Activated CD4-positive, CD25-positive, alpha-beta regulatory T cell treated with anti-CD3 and anti-CD28 coated beads, Interleukin-2, amount 50 U/mL, for 24 hours (primary cell): ENCODE measurements at places on chromosomes 2 and 18.

- peak; percentile 66 for ATAC-seq
Measured at GRCh38 chr2:43127208-43127940, 99.0 kb downstream of the ZFP36L2 start.

DNA sequence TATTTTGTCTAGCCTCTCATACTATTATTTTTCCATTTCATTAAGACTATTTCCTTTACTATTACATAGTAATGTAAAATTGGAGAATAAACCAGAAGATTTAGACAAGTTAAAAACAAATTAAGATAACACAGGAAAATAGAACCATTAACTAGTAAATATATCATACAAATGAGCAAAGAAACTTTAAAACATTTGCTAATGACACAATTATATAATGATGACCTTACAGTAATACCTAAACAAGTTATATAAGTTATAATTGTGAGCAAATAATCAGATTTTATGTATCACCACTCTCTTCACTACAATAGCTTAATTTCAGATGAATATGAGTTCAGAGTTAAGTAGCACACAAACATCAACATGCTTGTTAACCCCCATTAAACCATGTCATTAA is 72.6 kb upstream of the GRB14 start:
- ATAC-seq = no peak

DNA sequence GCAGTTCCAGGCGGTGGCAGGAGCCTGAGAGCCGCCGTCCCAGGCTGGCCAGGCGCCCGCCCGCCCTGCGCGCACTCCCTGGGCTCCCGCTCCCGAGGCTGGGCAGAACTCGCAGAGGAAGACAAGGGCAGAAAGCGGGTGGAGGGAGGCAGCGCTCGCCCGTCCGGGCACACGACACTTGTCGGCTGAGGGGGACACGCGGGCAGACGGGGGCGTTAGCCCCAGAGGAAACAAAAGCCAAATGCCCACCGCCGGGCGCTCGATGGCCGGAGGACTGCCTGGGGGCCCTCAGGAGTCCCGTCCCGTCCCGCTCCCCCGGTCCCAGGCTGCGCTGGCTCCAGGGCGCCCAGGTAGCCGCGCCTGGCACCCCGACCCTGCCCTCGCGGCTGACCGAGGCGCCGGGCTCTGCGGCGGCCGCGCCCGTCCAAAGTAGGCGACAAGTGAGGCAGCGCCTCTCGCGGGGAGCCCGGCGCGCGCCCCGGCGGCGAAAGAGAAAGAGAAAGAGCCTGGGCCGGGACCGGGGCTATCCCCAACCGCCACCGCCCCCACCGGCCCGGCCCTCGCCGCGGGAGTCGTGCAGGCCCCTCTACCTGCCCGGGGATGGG is 491 bp downstream of the L3MBTL4 start:
- ATAC-seq = peak; percentile 67

DNA sequence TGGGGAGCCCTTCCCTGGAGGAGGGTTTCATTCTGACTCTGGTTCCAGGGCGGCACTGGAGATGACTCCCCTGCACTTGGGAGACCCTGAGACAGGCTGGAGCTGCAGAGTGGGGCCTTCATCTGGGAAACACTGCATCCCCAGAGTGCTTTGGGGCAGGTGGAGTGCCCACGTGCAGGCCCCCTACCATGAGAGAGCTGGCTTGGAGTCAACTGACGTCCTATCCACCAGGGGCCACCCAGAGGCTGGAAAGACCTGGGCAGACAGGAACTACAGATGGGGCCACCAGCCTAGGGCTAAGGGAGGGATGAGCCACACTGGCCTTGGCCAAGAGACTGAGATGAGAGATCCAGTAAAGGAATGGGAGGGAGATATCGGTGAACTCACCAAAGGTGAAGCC is 153.8 kb downstream of the ASB1 start:
- ATAC-seq = no peak

DNA sequence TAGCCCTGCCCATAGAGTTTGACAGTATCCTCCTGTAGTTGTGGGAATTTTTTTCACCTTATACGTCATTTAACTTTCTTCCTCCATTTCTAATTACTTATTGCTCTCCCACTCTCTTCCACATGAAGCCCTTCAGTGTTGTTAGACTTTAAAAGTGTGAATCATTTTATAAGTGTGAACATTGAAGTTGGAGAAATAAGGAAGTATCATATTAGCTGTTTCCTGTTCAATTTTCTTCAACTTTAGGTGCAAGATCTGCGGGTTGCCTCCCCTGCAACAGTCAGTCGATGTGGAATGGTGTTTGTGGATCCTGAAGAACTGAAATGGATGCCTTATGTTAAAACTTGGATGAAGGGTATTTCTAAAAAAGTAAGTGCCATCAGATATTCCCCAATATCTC is 138.1 kb downstream of the DNAH6 start:
- no peak for ATAC-seq

GRCh38 chr2:60872510-60872928 is 8.9 kb upstream of the REL start:
- ATAC-seq = peak; percentile 96

DNA sequence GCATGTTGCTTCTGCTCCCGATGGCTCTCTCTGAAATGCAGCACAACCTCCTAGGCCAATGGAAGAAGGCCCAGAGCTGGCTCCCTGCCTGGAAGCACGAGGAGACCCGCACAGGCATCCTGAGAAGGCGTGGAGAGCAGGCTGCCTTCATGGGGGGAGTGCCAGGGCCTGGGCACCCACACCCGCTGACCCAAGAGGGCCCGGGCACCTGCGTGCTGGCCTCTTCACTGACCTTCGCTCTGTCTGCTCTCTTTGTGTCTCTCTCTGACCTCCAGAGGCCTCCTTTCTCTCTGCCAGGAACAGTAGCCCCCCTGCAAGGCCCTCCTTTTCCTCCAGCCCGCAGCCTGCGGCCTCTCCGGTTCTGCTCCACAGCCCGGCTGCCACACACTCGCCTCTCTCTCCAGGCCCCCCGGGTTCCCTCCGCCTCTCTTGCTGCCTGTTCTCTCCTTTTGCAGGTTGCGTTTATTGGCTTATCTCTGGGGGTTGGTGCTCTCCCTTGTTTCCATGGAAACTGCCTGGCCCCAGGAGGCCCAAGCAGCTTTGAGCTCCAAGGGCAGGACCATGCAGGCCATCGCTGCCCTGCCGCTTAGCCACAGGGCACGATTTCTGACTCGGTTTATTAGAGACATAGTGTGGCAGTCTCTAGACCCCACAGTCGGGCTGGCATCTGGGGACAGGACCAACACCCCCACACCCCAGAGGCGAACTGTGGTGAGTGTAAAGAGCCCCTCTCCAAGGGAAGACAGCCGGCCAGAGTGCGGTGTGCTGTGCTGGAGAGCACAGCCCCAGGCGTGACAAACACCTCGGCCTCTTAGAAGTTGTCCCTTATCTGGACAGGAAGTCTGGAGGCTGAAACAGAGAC is 1.7 kb downstream of the MZT2B start:
- ATAC-seq = no peak

GRCh38 chr2:49069829-49070228 is 84.5 kb downstream of the FSHR start:
- no peak for ATAC-seq

GRCh38 chr2:44009136-44009735 is 13.4 kb upstream of the LRPPRC start:
- ATAC-seq = no peak

GRCh38 chr18:22343613-22344012 is 74.1 kb downstream of the CTAGE1 start:
- ATAC-seq = no peak

GRCh38 chr2:197821550-197822289 is 17.3 kb downstream of the PLCL1 start:
- ATAC-seq = no peak

- ATAC-seq = no peak
Measured at GRCh38 chr2:155766342-155767115, 566.0 kb downstream of the NR4A2 start.

DNA sequence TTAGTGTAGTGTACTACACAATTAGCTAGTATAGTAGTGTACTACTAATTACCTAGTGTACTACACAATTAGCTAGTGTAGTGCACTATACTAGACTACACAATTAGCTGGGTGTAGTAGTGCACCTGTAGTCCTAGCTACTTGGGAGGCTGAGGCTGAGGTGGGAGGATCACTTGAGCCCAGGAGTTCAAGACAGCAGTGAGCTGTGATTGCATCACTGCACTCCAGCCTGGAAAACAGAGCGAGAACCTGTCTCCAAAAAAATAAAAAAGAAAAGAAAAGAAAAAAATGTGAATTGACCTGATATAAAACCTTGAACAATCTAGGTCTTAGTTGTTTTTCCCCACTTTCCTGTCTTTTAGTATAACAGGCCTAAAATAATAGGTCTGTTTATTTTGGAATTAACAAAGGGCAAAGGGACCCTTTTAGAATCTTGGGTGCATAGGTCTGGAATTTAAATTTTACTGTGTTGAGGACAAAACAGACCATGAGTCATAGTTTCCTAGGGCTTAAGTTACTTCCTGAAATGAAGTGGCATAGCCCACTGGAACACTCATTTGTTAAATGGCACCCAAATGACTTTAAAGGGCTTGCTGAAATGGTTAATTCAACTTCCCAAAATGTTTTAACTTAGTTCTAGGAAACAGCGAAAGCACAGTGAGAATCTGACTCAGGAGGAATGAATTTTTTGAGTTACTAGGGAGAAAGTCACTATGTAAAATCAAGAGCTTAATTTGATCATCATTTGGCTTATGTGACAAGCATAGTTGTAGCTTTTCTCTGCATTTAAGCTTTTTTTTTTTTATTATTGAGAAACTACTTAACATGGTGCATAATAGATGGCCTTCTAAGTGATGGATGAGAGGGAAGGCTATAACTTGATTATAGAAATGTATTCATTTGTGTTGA is 50.7 kb upstream of the ARL5A start:
- no peak for ATAC-seq

GRCh38 chr2:234060236-234060635 is 9.7 kb downstream of the SPP2 start:
- no peak for ATAC-seq

GRCh38 chr18:58391231-58391825 is 237.6 kb downstream of the ALPK2 start:
- no peak for ATAC-seq

DNA sequence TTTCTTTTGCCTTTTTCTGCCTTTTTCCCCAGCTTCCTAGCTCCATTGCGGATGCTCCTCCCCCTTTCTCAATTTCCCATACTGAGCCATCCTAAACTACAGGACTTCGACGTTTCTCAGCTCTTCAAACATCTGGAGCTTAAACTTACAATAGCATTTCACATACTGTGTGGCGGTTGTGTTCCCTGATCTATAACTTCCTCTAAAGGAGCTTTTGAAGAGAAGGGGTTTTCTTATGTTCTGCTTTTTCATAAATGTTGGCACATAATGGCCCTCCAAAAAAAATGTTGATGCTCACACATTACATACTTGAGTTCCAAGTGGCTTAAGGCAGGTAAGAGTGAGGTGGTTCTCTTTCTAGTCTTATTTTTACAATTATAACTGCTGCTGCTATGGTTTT is 87.4 kb downstream of the RNF144A start:
- ATAC-seq = no peak

- no peak for ATAC-seq
Measured at GRCh38 chr2:37358466-37358865, 14.0 kb downstream of the QPCT start.

DNA sequence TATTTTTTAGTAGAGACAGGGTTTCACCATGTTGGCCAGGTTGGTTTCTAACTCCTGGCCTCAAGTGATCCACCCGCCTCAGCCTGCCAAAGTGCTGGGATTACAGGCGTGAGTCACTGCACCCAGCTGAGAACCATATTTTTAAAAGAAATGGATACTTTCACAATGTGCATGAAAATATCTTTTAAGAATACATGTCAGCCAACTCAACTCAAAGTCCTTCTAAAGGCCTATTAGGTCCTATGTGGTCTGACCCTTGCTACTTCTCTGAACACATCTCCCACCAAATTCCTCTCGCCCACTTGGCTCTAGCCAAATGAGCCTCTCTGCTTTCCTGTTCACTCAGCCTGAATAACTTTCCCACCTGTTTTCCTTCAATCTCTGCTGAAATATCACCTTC is 119.6 kb downstream of the MTX2 start:
- ATAC-seq = no peak

DNA sequence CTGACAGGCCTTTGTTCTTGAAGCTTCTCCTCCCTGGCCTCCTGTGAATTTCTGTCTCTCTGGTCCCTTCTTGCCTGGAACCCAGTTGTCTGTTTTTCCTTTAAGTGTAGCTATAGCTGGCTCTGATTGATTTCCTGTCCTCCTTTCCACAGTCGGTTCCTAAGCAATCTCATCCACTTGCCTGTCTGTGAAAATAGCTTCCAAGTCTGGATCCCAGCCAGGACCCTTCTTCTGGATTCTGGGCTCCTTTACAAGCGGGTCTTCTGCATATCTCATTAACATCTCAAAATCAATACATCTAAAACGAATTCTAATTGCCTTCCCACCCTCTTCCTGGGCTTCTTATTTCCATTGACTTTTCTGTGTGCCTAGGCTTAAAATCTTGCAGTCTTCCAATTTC is 124.9 kb downstream of the DAW1 start:
- no peak for ATAC-seq

GRCh38 chr2:55885127-55885943 is 38.2 kb downstream of the EFEMP1 start:
- no peak for ATAC-seq

GRCh38 chr2:32135409-32135808 is 30.3 kb upstream of the SLC30A6 start:
- peak; percentile 59 for ATAC-seq

- no peak for ATAC-seq
Measured at GRCh38 chr18:75797046-75797445, 369.5 kb upstream of the SMIM21 start.

- no peak for ATAC-seq
Measured at GRCh38 chr2:231711677-231712450, 3.5 kb downstream of the PTMA start.

GRCh38 chr2:195711478-195711877 is 54.5 kb downstream of the SLC39A10 start:
- ATAC-seq = no peak

DNA sequence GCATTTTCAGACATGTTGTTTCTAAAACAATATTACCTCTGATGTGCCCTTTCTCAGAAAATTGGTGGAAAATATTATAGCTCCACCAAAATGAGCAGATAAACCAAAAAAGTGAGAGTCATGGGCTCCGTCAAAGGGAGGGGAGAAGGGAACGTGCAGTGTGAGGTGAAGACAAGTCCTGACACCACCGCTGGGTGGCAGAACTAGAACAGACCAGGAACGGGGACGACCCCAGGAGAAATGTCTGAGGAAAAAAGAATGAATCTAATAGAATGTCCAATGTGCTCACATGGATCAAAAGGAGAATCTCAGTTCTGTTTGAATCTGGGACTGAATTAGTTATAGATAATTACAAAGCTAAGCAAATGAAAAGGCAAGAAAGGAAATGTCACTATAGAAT is 22.6 kb upstream of the BCL2 start:
- no peak for ATAC-seq

DNA sequence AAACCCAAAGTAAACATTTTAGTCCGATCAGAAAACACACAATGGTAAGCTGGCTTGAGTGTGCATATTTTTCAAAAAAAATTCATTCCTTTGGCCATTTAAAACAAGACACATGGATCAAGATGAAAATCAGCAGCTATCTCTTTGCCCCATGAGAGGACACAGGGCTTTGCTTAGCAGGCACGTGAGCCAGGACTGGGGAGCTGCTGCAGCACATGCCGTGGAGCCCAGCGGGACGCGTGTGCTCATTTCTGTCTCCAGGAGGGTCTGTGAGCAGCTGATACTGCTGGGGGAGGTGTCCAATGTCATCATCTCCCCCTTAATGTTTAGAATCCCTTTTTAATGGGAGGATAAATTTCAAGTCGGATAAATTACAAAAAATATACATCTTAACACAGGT is 49.8 kb upstream of the CNGA3 start:
- no peak for ATAC-seq
